ENCODE measurements at places on chromosomes 12 and 14.

GRCh38 chr12:80986224-80986623 is 48.5 kb upstream of the LIN7A start:
- DNase-seq, result no peak

DNA sequence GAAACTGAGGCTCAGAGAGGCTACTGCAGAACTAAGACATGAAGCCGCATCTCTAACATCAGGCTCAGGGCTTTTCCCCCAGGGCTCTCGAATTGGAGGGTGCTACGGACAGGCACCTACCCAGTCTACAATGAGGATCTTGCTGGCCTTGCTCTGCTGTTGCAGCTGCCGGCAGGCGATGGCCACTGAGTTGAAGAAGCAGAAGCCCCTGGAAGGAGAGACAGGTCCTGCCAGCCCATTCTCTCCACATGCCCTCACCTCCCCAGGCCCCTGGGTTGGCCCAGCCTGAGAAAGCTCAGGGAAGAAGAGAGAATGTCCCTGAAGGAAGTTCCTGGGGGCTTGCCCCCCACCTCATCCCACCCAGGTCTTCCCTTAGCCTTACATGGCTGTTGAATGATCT is 16.1 kb downstream of the SLC48A1 start:
- no peak for DNase-seq

DNA sequence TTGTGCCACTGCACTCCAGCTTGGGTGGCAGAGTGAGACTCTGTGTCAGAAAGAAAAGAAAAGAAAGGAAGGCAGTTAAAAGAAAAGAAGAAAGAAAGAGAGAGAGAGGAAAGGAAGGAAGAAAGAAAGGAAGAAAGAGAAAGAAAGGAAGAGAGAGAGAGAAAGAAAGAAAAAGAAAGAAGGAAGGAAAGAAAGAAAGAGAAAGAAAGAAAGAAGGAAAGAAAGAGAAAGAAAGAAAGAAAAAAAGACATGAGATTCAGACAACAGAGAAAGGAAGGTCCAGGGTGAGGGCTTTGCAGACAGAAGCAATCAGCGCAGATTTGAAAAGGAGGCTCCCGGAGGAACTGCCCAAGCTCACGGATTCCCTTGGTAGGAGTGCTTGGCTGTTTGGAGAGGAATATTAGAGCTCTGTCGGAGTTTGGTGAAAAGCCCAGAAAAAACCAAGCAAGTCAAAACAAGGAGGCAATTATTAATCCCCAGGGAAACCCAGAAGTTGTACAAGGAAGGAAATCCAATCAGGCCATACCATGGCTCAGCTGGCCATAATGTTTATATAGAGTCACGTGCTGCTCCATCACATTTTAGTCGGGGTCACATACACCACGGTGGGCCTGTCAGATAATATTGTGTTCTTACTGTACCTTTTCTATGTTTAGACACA is 11.6 kb upstream of the CCDC85C start:
- no peak for DNase-seq

GRCh38 chr12:3700861-3701260 is 52.0 kb downstream of the CRACR2A start:
- DNase-seq, result no peak

Measured in K562 (cell line).